Sciatic nerve (tissue), 2 donors: ENCODE measurements at places on chromosomes 11 and 22. TPM values are rescaled to one million over a fixed set of nuclear protein-coding genes. Genes with fewer than 3 reads are reported as not detected.
A peak's percentile ranks its signal among the peaks of the same experiment; 100 is the strongest.

DNA sequence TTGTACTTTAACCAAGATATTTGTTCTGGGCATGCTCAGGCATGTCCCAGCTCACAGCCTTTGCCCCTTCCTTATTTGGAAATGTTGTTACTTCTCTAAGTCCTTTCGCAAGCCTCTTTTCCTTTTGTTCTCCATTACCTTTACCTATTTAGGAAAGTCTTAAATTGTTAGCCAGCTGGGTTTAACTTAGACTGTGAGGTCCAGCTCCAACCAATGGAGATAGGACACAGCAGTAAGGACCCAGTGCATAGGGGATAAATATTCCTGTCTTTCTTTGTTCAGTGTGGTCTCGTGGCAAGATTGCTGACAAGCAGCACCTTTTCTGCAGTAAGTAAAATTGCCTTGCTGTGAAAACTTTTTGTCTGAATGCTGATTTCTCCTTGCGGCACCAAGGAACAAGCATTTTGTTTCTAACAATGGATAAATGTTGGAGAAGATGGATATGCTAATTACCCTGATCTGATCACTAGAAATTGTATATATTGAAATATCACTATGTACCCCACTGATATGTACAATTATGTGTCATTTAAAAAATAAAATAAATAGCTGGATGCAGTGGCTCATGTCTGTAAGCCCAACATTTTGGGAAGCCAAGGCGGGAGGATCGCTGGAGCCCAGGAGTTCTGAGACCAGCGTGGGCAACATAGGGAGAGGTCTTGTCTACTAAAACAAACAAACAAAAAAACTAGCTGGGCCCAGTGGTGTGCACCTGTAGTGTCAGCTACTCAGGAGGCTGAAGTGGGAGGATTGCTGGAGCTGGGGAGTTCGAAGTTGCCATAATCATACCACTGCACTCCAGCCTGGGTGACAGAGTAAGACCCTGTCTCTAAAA lies 31.9 kb upstream of the FTH1 start:
- no peak for DNase-seq

DNA sequence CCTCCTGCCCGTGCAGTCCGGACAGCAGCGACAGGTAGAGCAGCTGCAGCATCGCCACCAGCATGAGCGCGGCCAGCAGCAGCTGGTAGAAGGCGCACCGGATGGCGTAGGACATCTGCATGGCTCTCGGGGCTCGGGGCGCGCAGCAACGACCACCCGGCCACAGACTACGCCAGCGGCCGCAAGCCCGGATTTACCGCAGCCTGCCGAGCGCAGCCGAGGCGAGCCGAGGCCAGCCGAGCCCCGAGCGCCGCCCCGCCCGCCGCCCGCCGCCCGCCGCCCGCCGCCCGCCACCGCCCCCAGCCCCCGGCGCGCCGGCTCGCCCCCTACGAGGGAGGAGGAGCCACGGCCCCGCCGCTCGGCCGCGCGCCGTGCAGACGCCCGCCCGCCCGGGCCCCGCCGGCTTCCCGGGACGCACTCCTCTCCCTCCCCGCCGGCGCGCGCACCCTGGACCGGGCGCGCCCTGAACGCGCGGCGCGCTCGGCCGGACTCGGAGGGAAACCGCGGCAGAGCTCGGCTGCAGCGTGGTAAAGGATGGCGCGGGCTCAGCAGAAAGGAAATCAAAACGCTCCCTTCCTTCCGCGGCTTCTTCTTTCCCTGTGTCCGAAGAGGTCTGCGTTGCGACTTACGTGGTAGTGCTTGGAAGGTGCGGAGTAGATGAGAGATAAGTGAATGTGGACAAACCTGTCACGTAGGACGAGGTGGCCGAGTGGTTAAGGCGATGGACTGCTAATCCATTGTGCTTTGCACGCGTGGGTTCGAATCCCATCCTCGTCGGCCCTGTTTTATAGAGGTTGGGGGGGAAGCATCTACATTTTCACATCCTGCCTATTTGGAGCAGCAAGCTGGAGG lies at the start of gene B4GAT1:
Gene B4GAT1, minus strand, starts transcription at position 205 of the 852 bp plus-strand sequence. Its CDS starts 84 bp downstream, at position 121.
- peak; percentile 88 for DNase-seq

Gene BDNF
- total RNA-seq = 0.18 TPM

- DNase-seq = peak; percentile 86
Observed at GRCh38 chr22:20013382-20013871, 3.2 kb downstream of the ARVCF start.

- no peak for DNase-seq
Observed at GRCh38 chr22:24772493-24773220, 1.9 kb downstream of the PIWIL3 start.

DNA sequence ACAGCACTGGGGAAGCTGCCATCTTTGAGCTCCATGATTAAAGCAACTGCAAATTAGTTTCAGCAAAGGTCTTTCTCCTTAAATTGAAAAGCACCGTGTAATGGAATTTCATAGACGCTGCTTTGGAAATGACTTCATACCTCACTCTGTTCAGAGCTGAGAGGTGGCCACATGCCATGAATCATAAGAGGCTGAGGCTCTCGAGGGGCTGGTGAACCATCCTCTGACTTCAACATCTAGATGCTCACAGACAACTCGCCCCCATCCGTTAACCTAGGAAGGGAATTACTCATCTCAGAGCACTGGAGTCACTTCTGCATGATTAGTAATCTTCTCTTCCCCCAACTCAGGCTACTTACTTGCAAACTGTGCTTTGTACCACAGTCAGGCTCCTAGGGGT lies 122.3 kb downstream of the RCN1 start:
- no peak for DNase-seq

- no peak for DNase-seq
Observed at GRCh38 chr11:104490182-104490581, 326.2 kb upstream of the PDGFD start.

GRCh38 chr11:17697175-17697949 lies 22.0 kb upstream of the MYOD1 start:
- no peak for DNase-seq

- DNase-seq = no peak
Observed at GRCh38 chr11:50075856-50076255, 43.2 kb downstream of the OR4C45 start.

Gene FBLN1
- 624 TPM for total RNA-seq

DNA sequence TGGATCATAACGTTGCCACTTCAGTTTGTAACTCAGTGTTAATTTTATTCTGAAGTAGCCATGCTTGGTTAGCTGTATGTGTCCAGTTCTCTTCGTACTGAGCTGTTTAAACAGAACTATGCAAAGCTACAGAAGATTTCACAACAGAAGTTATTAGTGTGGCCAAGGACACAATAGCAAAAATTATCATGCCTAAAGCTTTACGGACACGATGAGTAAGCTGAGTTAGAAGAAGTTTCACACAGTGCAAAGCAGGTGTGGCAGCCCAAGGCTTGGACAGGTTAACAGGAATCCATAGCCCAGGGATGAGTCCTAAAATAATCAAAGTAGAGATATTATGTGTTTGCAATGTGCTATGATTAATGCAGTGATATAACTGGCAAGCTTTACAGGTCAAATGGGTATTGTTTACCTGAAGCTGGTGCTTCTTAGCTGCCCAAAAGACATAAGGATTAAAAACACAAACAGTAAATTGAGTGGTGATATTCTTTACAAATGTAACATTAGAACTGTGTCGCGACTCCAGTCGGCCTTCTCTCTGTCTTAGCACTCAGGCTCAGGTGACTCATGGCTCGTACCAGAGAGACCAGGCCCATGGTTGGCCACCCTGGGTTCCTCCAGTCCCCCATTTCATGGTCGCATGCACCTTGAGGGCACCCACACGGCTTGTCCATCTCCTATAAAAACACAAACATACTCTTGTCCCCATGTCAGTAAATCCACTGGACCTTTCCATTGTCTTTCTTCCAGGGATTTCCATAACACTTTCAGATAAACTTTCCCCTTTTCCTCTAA lies 35.5 kb upstream of the NCAM1 start:
- DNase-seq = no peak

DNA sequence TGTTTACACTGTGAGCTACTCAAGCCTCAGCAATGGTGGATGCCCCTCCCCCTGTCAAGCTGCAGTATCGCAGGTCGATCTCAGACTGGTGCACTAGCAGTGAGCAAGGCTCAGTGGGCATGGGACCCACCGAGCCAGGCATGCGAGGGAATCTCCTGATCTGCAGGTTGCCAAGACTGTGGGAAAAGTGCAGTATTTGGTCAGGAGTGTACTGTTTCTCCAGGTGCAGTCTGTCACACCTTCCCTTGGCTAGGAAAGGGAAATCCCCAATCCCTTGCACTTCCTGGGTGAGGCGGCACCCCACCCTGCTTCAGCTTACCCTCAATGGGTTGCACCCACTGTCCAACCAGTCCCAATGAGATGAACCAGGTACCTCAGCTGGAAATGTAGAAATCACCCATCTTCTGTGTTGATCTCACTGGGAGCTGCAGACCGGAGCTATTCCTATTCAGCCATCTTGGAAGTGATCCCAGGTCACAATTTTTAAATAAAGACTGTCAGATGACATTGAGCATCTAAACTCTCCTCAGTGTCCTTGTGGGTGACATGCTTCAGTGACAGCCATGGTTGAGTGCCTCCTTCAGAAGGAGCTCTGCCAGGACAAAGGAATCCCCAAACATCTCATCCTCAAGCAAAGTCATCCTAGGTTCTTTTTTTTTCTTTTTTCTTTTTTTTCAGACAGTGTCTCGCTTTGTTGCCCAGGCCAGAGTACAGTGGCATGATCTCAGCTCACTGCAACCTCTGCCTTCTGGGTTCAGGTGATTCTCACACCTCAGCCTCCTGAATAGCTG lies 10.8 kb downstream of the SLC22A24 start:
- no peak for DNase-seq

Gene APOBEC3G
- 8.9 TPM for total RNA-seq

GRCh38 chr11:18230859-18231258 lies 5.7 kb downstream of the SAA4 start:
- DNase-seq = no peak

- DNase-seq = no peak
Observed at GRCh38 chr11:128473636-128474035, 113.7 kb downstream of the ETS1 start.

Gene ADM
- 92.4 TPM for total RNA-seq

DNA sequence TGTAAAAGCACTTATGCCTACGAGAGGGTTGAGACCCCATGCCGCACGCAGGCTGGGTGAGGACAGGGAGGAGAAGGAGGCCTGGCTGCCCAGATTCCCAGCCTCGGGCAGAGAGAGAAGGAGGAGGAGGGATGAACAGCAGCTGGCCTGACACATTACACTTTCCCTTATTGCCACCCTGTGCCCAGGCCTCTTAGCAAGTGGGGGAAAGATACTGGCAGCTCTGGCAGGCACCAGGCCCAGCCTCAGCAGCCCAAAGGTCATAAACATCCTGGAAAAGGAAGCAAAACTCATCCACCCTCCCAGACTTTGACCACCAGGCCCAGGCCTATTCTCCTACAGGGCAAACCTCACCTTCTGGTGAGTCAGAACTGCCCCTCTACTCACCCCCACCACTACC lies 4.7 kb downstream of the PLAAT3 start:
- DNase-seq = peak; percentile 57

- DNase-seq = no peak
Observed at GRCh38 chr11:69928121-69928520, 108.9 kb upstream of the FGF3 start.

Gene SIK2
- total RNA-seq = 28.3 TPM

DNA sequence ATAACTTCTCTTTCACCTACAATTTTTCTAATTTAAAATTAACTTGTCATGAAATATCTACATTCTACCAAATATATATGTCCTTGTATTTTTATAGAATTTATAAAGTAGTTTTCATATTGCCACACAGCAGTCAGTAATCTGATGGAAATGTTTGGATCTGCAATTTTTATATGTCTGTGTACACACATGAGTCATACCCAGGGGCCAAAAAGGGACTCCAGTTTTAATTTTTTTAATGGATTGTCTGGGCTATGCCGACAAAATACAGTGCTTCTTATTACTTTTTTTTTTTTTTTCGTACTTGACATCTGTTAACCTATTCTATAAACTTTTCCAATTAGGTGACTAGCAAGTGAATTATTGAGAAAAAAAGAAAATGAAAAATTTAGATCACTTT lies 6.3 kb downstream of the GUCY1A2 start:
- DNase-seq = no peak

Gene SNX32
- total RNA-seq = 2.6 TPM

- DNase-seq = no peak
Observed at GRCh38 chr22:29635734-29636357, 32.4 kb downstream of the NF2 start.

DNA sequence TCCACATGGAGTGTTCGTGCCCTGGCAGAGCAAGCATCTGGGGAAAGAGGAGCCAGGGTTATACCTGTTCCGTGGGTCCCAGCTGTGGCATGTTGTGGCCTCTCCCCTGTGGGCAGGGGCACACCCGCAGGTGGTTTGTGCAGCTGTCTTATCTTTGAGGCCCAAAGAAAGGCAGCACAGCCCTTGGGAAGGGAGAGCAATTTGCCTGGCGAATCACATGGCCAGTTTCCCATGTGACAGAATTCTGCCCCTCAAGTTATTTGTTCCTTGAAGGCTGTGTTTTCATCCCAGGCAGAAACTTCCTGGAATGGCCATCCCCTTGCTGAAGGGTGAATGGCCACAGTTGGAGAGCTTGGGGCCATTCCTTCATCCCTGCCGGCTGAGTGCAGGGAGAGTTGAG lies 16.4 kb upstream of the COX8A start:
- no peak for DNase-seq

Gene NPAS4
- total RNA-seq = not detected

DNA sequence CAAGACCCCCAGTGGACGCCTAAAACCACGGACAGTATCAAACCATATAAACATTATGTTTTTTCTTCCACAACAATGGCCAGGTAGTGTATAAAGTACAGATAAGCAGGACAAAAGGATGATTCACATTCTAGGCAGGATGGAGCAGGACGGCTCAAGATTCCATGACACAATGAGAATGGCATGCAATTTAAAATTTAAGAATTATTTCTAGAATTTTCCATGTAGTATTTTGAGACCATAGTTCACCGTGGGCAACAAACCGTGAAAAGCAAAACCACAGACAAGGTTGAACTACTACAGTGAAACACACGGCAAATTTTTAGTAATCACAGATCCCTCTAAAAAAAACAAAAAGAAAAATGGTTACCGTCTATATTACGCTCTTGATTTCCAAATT lies 7.5 kb downstream of the NARS2 start:
- DNase-seq = no peak

DNA sequence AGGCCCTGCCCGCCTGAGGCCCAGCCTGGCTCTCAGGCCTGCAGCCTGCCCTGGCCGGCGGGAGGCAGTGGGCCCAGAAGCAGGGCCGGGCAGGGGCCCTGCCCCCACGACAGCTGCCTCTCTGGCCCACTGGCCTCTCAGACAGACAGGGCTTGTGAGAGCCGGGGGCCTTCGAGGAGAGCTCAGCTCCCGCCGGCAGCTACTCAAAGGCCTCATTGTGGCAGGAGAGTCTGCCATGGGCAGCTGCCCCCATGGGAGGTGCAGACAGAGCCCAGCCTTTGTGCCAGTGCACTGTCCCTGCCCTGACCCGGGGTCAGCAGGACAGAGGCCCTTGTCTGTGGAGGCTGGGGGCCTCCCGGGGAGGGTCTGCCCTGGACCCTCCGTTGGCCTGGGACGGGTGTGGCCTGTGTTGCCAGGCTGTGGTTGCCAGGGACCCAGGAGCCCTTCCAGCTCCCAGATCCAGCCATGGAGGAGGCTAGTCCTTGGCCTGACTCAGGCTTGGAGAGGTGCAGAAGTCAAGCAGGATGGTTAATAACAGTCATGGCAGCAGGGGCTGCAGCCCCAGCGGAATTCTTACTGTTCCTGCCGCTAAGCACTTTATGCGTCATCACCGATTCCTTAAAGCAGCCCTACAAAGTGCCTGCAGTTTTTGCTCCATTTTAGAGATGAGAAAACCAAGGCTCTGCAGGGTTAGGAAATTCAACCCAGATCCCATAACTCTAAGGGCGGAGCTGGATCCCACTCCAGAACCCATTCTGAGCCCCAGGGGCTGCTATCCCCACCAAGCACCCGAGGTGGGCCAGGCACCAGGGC lies 12.5 kb downstream of the FLRT1 start:
- peak; percentile 81 for DNase-seq
